HCT116 (cell line): ENCODE measurements at places on chromosomes 1 and 21. TPM values are rescaled to one million over a fixed set of nuclear protein-coding genes. Genes with fewer than 3 reads are reported as not detected.

Gene SPRR2E
- total RNA-seq, result not detected

Gene PARP1
- total RNA-seq, result 213 TPM

Gene CFHR5
- not detected for total RNA-seq

Gene NPR1
- 0.07 TPM for total RNA-seq

Gene KRTAP15-1
- total RNA-seq, result not detected

Gene ETV3L
- total RNA-seq, result not detected

Gene NHLH1
- total RNA-seq, result 0.12 TPM

Gene FAM72B
- 10.2 TPM for total RNA-seq

Gene KRTAP7-1
- total RNA-seq, result not detected

Gene ACTN2
- 0.20 TPM for total RNA-seq

Gene MFAP2
- total RNA-seq, result 63.1 TPM

Gene AMY1B
- not detected for total RNA-seq

Gene ZNF695
- 14.9 TPM for total RNA-seq

Gene TNFAIP8L2
- total RNA-seq, result not detected

Gene ERO1B
- total RNA-seq, result 5.4 TPM

Gene GPR3
- 2.8 TPM for total RNA-seq

Gene RSPO1
- total RNA-seq, result 0.15 TPM

Gene FCRLA
- 0.25 TPM for total RNA-seq

Gene GPR137B
- total RNA-seq, result 11.4 TPM

Gene ADAM30
- total RNA-seq, result not detected

Gene C2CD4D
- 0.17 TPM for total RNA-seq

Gene MMP23B
- total RNA-seq, result 8.7 TPM
